ENCODE measurements at places on chromosomes 11 and 22.

- DNase-seq = no peak
These were observed 141.3 kb downstream of the GRIK4 start for GRCh38 chr11:120652705-120653335.

- DNase-seq = no peak
These were observed 32.6 kb downstream of the LMO2 start for GRCh38 chr11:33859306-33859705.

DNA sequence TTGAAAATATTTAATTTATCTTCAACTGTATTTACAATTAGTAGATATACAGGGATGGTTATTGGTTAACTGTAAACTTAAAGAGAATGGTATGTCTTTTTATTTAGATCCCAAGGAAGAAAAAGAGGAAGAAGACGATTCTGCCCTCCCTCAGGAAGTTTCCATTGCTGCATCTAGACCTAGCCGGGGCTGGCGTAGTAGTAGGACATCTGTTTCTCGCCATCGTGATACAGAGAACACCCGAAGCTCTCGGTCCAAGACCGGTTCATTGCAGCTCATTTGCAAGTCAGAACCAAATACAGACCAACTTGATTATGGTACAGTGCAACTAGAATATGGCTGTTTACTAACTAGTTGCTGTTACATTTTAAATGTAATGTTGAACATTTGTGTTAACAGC lies 12.7 kb upstream of the CNTF start:
- DNase-seq = no peak

DNA sequence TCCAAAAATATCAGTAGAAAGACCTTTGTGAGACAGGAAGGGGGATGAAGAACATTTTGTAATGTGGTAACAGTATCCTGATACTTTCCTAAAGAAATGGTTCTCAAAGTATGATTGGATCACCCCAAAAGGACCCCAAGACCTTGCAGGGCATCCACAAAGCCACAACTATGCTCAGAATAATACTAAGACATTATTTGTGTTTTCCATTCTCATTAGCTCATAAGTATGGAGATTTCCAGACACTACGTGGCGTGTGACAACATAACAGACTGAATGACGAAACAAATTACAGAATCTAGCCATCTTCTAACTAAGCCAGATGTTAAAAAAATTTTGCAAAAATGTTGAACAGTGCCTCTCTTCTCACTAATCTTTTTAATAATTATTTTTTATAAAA lies 24.9 kb downstream of the CHEK2 start:
- DNase-seq = no peak

DNA sequence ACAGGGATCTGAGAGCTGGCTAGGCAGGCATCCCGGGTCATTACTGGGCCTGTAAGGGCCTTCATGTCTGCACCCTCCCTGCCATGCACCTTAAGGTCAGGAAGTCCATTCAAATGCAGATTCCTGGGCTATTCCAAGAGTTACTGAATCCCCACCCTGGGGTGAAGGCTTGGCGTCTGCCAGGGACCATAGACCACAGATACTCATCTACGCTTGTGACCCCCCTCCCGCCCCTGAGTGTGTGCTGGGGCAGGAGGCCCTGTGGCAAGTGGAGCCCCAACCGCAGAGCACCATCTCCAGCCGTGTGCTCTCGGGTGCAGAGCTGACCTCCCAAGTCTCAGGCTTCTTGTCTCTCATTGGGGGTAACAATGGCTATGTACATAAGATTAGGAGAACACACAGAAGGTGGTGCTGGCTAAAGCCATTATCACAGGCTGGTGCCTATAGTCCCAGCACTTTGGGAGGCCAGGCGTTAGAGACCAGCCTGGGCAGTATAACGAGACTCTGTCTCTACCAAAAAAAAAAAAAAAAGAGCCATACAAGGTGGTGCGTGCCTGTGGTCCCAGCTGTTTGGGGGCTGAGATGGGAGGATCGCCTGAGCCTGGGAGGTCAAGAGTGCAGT lies 19.1 kb upstream of the KCNQ1OT1 start:
- DNase-seq = no peak

GRCh38 chr11:128903248-128904061 lies 12.3 kb downstream of the KCNJ5 start:
- no peak for DNase-seq

- DNase-seq = no peak
These were observed 648 bp downstream of the FOSL1 start for GRCh38 chr11:65899356-65900124.

DNA sequence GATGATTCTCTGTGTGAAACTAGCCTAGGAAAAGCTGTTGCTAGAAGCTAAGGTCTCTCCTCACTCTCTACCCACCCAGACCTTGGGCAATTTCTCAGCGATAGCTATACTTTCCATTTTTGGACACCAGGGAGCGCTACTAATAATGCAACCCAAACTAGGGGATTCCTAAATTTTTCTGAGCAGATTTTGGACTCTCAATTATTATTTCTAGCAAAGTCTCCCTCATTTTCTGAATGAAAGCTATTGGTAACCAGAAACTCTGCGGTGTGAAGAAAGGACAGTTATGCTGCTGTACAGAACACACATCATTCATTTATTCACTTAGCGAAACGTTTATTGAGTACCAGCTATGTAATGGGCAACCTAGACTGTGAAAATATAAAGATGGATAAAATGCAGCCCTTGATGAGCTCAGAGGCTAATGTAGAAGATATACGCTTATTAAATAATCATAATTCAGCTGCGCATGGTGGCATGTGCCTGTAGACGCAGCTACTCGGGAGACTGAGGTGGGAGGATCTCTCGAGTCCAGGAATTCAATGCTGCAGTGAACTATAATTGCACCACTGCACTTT lies 6.1 kb upstream of the STIM1 start:
- peak; percentile 42 for DNase-seq

GRCh38 chr22:44526779-44527126 lies 28.7 kb upstream of the RTL6 start:
- no peak for DNase-seq

- no peak for DNase-seq
These were observed 38.5 kb downstream of the CDON start for GRCh38 chr11:126024123-126024522.

DNA sequence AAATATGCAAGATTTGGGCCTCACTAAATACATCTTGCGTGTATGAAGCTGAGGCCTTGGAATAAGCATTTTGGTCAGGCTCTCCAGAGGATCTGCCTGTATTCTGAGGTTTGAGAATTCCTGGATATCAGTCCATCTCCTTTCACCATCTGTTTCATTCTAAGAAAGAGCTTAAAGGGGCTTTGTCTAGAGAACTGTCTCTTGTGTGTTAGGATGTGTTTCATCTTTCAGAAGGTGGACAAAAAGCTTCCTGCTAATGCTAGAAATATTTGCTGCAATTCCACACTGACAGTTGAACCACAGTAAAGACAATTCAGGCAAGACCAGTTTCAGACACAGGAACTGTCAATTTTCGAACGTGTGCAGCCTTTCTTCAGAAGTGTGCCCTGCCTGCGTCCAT lies 185.4 kb downstream of the DBX1 start:
- DNase-seq = no peak

DNA sequence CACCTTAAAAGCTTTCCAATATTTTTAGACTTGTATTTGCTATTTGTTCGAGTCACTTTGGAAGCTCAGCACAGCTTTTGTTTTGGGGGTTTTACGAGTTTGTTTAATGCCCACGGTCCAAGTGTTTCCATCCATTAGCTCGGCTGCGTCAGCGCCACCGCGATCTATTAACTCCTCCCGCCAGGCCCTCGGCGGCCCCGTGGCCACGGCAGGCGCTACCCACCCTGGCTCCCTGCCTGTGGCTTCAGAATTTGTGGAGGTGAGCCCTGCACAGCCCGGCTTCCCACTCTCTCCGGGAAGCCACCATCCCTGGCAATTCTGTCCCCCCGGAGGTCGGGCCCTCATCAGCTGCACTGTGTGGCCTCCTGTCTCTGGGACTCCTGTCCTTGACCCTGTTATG lies 648.5 kb downstream of the BRD1 start:
- no peak for DNase-seq

- no peak for DNase-seq
These were observed 24.5 kb downstream of the MMP20 start for GRCh38 chr11:102600666-102601065.

DNA sequence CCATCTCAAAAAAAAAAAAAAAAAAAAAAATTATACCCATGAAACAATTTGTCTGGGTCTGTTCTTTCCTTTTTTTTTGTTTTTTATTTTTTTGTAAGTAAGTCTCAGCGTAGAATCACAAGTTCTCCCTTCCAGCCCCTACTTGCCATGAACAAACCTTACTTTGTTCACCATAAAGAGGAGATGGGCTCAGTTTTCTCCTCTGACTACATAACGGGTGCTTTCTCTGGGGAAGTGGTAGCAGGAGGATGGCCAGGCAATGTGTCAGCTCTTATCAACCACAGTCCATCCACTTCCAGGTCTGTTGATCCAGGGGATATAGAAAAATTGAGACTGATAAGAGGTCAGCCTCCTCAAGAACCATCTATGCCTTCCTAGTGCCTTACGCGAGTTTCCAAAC lies 11.0 kb downstream of the ASCC2 start:
- DNase-seq = no peak
